Right atrium auricular region (tissue), 2 donors: ENCODE measurements at places on chromosomes 3 and 15. TPM values are rescaled to one million over a fixed set of nuclear protein-coding genes. Genes with fewer than 3 reads are reported as not detected.

Gene SCN5A
- 102 TPM for total RNA-seq

Gene PATL2
- 4.5 TPM for total RNA-seq

Gene CHRFAM7A
- 1.2 TPM for total RNA-seq

Gene CNTN4
- 5.3 TPM for total RNA-seq

Gene ZCWPW2
- 3.4 TPM for total RNA-seq

Gene CD86
- total RNA-seq: 5.1 TPM

Gene C3orf22
- not detected for total RNA-seq

Gene TM6SF1
- 7.3 TPM for total RNA-seq

Gene RAD51
- 0.30 TPM for total RNA-seq

Gene XCR1
- not detected for total RNA-seq

Gene GPR62
- total RNA-seq: 0.12 TPM

Gene ESYT3
- total RNA-seq: 2.6 TPM

DNA sequence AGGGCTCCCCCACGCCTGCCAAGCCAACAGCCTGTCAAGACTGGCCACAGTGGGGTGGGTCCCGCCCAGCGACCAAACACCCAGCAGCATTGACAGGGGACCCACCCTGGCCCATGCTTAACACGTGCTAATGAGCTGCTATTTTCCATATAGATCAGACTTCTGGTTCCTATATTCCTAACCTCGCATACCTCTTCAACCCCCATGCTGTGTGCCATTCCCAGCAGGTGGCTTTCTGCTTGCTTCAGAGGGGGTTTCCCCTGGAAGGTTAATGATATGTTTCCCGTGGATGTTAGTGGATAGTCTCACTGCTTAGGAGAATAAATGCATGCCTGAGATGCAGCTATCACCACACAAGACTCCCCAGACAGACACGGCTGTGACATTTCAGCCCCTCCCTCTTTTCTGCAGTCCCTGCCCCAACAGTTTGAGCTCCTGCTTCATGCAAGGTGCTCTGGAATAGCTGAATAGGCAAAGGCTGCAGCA lies 37.9 kb upstream of the MGLL start:
- H3K27me3 ChIP-seq: no peaks in the 10 kb centered on the region
- H3K4me3 ChIP-seq: no peak overlapping the region
- no peak for DNase-seq

GRCh38 chr3:179015551-179016020 lies 56.0 kb downstream of the ZMAT3 start:
- H3K27me3 ChIP-seq: no peaks in the 10 kb centered on the region
- no peak for DNase-seq
- no peak overlapping the region for H3K4me3 ChIP-seq
- no peak overlapping the region for H3K27ac ChIP-seq
- H3K36me3 ChIP-seq: no peaks in the 10 kb centered on the region

GRCh38 chr15:59020322-59020721 lies 32.9 kb downstream of the RNF111 start:
- no peaks in the 10 kb centered on the region for H3K4me1 ChIP-seq
- H3K4me3 ChIP-seq: no peak overlapping the region
- no peak overlapping the region for H3K27ac ChIP-seq
- no peaks in the 10 kb centered on the region for H3K27me3 ChIP-seq
- no peak for DNase-seq

DNA sequence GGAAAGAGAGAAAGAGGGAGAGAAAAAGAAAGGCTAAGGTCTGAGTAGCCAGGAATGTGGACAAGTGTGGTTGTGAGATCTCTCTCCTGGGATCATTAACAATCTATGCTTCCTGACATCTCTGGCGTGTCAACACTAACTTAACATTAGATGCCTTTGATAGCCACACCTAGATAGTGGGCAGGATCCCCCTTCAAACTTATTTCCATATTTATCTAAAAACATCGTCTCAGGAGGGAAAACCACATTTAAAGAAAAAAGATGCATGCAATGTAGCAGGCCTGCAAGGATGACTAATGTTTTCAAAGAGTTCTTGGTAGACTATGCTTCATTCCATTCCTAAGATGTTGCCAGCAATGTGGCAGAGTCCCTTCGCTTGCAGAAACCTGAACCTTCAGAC lies 80.9 kb downstream of the MLH1 start:
- peaks cover 34% of the 10 kb centered on the region for H3K36me3 ChIP-seq
- no peak overlapping the region for H3K4me3 ChIP-seq
- no peaks in the 10 kb centered on the region for H3K4me1 ChIP-seq
- no peak for DNase-seq

GRCh38 chr3:37591116-37591781 lies 270.4 kb upstream of the CTDSPL start:
- no peaks in the 10 kb centered on the region for H3K27me3 ChIP-seq
- peak overlapping the region; percentile 71 for H3K27ac ChIP-seq
- no peak for DNase-seq
- no peak overlapping the region for H3K4me3 ChIP-seq
- H3K36me3 ChIP-seq: no peaks in the 10 kb centered on the region

GRCh38 chr15:83659417-83659812 lies 5.5 kb downstream of the ADAMTSL3 start:
- H3K4me3 ChIP-seq: no peak overlapping the region
- H3K27ac ChIP-seq: peak overlapping the region; percentile 65
- H3K27me3 ChIP-seq: no peaks in the 10 kb centered on the region
- H3K36me3 ChIP-seq: no peaks in the 10 kb centered on the region
- no peaks in the 10 kb centered on the region for H3K4me1 ChIP-seq

- H3K27ac ChIP-seq: no peak overlapping the region
- H3K4me3 ChIP-seq: no peak overlapping the region
- no peaks in the 10 kb centered on the region for H3K4me1 ChIP-seq
- DNase-seq: peak; percentile 59
- H3K36me3 ChIP-seq: no peaks in the 10 kb centered on the region
These were observed 375.9 kb downstream of the MCTP2 start for GRCh38 chr15:94607176-94607654.

- no peaks in the 10 kb centered on the region for H3K36me3 ChIP-seq
- no peaks in the 10 kb centered on the region for H3K27me3 ChIP-seq
- no peak overlapping the region for H3K4me3 ChIP-seq
- no peaks in the 10 kb centered on the region for H3K4me1 ChIP-seq
- no peak overlapping the region for H3K27ac ChIP-seq
These were observed 461.5 kb upstream of the NR2F2 start for GRCh38 chr15:95868970-95869369.

DNA sequence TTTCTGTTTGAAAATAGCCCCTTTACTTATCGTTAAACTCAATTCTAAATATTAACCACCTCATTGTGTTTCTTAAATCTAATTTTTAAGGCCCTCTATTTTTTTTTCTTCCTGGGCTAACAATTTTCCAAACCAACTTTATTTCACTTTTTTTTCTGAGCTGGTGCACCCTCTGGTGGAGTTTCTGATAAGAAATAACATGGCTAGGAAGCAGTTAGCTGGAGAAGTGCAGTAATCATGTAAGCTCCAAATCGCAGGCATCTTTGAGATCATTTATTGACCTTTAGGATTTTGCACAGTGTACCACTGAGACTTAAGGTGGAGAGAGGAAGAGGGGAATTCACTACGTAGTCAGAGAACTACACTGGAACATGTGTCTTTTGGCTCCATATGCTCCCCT lies 6.4 kb downstream of the TMEM207 start:
- no peaks in the 10 kb centered on the region for H3K4me1 ChIP-seq
- H3K27me3 ChIP-seq: no peaks in the 10 kb centered on the region
- no peaks in the 10 kb centered on the region for H3K36me3 ChIP-seq
- DNase-seq: no peak
- H3K4me3 ChIP-seq: no peak overlapping the region
- H3K27ac ChIP-seq: no peak overlapping the region

DNA sequence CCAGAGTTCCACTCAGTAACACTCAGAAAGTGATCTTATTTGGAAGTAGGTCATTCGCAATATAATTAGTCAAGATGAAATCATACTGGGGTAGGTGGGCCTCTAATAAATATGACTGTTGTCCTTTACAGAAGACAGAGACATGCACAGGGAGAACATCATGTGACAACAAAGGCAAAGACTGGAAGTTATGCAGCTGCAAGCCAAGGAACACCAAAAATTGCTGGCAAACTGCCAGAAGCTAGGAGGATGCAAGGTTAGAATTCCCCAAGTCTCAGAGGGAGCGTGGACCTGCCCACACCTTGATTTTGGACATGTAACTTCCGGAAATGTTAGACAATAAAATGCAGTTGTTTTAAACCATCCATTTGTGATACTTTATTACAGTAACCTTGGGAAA lies 471.5 kb upstream of the AGTR1 start:
- no peak overlapping the region for H3K27ac ChIP-seq
- H3K27me3 ChIP-seq: no peaks in the 10 kb centered on the region
- no peak overlapping the region for H3K4me3 ChIP-seq
- no peak for DNase-seq
- no peaks in the 10 kb centered on the region for H3K36me3 ChIP-seq
- no peaks in the 10 kb centered on the region for H3K4me1 ChIP-seq

DNA sequence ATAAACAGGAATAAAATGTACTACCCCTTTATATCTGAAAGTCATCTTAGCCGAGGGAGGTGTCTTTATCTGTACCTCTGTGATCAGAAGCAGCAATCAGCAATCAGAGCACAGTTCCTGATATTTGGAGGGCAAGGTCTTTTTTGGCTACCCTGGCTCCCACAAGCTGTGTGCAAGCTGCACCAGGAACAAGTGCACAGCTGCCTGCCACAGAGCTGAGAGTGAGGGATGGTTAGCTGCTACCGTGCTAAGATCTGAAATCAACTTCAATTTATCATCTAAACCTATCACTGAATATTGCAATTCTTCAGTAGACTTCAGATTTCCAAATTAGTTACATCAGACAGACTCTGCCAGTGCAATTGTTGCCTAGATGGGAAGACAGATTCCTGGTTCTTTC lies 404.6 kb upstream of the ARL6 start:
- no peaks in the 10 kb centered on the region for H3K36me3 ChIP-seq
- no peak for DNase-seq
- no peaks in the 10 kb centered on the region for H3K4me1 ChIP-seq
- H3K27me3 ChIP-seq: no peaks in the 10 kb centered on the region
- H3K4me3 ChIP-seq: no peak overlapping the region
- no peak overlapping the region for H3K27ac ChIP-seq

- peak overlapping the region; percentile 92 for H3K27ac ChIP-seq
- DNase-seq: no peak
- H3K4me1 ChIP-seq: no peaks in the 10 kb centered on the region
- peak overlapping the region; percentile 77 for H3K4me3 ChIP-seq
- no peaks in the 10 kb centered on the region for H3K27me3 ChIP-seq
These were observed 1.2 kb downstream of the OSBPL11 start for GRCh38 chr3:125594125-125594524.

GRCh38 chr3:133693821-133694220 lies 32.1 kb upstream of the TOPBP1 start:
- H3K36me3 ChIP-seq: no peaks in the 10 kb centered on the region
- no peak overlapping the region for H3K27ac ChIP-seq
- no peak for DNase-seq
- H3K4me1 ChIP-seq: no peaks in the 10 kb centered on the region

DNA sequence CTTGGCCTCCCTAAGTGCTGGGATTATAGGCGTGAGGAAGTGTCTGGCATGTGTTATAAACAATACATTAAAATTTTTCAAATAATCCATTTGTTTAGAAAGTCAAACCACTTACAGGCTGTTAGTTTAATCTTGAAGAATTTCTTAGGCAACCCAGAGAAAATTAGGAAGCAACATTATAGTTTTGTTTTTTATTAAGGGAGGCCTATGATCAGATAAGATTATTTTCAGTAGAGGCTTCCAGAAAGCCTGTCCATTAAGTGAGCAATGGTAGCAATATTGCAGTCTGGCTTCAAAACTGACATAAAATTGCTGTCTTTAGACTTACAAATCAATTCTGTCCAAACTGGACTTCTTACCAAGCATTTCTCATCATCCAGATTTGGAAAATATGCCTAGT lies 49.6 kb downstream of the CD47 start:
- peaks cover 17% of the 10 kb centered on the region for H3K4me1 ChIP-seq
- no peak overlapping the region for H3K4me3 ChIP-seq
- H3K27me3 ChIP-seq: no peaks in the 10 kb centered on the region
- no peak overlapping the region for H3K27ac ChIP-seq

DNA sequence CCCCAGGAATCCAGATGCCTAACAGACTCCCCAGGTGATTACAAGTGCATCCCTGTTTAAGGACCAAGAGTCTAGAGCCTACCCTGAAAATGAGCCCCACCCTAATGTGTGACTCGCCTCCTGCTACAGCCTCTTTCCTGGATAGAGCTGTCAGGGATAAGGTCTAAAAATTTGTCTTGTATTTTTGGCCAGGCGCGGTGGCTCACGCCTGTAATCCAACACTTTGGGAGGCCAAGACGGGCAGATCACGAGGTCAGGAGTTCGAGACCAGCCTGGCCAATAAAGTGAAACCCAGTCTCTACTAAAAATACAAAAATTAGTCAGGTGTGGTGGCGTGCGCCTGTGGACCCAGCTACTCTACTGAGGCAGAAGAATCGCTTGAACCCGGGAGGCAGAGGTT lies 11.2 kb downstream of the TMC3 start:
- no peaks in the 10 kb centered on the region for H3K4me1 ChIP-seq
- H3K27me3 ChIP-seq: no peaks in the 10 kb centered on the region
- H3K4me3 ChIP-seq: no peak overlapping the region
- no peak overlapping the region for H3K27ac ChIP-seq
- DNase-seq: no peak
